Immature natural killer cell (primary cell): ENCODE measurements at places on chromosomes 6 and 20.

DNA sequence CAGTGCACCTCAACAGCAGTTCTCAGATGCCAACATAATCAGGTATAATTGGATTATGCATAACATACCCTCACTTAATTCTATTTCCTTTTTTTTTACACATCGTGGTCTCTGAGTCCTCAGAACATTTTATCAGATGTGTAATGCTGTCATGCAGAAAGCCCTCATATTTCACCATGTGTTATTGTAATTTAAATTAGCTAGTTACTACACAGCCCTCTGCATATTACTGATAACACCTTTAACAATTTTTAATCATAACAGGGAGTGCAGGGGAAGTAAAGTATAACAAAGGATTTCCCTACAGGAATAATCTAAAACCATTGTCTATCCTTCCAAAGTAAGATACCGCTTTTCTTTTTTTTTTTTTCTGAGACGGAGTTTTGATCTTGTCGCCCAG is 91.9 kb upstream of the CCDC28A start:
- no peak for DNase-seq

DNA sequence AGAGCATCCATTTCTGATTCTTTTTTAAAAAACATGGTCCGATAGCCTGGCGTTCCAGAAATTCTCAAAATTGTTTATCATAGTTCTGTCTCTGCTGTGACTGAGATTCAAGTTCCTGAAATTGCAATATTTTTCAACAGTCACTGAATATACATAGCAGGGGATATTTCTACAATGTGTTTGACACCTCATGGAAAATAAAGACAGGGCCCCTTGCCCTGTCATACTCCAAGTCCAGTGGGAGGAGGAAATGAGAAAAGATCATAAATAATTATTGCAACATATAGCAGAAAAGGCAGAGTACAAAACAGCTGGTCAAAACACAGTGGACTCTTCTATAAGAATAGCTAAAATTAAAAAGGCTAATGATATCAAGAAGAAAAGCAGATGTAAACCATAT is 234.8 kb upstream of the SPTLC3 start:
- no peak for DNase-seq

DNA sequence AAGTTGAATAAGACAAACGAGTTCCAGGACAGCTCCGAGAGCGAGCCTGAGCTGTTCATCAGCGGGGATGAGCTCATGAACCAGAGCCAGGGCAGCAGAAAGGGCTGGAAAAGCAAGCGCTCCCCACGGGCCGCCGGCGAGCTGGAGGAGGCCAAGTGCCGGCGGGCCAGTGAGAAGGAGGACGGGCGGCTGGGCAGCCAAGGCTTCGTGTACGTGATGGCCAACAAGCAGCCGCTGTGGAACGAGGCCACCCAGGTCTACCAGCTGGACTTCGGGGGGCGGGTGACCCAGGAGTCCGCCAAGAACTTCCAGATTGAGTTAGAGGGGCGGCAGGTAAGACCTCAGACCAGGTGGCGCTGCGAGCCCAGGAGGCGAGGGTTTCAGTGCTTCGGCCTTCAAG is 56.0 kb upstream of the TMEM181 start:
- DNase-seq: no peak

- no peak for DNase-seq
These were observed 74.7 kb downstream of the FRK start for GRCh38 chr6:115986026-115986425.

DNA sequence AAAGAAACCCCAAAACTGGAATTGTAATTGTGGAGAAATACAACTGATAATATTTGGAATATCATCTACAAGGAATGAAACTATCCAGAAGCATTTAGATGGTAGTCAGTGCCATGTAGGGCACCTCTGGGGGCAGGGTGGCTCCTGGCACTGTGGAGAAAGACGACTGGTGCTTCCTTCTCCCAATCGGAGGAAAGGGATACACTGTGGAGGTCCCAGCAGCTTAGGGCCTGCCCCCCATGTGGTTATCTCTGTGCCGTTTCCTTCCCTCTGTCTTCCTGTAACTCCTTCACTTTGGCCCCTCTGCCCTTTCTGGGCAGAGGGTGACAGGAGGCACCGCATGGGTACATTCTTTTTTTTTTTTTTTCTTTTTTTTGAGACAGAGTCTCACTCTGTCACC is 178.4 kb downstream of the MTHFD1L start:
- DNase-seq: no peak

DNA sequence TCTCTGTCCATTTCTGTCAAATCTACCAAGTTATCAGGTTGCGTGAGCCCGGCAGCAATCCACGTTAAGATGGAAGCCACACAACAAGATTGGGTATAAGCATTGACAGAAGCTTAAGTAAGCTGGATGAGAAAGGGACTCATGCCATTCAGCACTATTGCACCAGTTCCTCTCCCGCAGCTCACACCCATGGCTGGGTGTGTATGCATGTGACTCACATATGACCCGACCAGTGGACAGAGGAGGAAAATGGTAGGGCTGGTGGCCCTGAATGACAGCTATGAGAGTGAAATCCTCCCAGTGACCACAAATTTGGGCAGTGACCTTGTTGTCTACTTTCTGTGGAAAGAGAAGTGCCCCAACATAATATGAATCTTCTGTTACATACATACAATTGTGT is 113.5 kb downstream of the OTOR start:
- DNase-seq: no peak

- DNase-seq: no peak
These were observed 89.4 kb upstream of the EDN1 start for GRCh38 chr6:12200761-12201160.

DNA sequence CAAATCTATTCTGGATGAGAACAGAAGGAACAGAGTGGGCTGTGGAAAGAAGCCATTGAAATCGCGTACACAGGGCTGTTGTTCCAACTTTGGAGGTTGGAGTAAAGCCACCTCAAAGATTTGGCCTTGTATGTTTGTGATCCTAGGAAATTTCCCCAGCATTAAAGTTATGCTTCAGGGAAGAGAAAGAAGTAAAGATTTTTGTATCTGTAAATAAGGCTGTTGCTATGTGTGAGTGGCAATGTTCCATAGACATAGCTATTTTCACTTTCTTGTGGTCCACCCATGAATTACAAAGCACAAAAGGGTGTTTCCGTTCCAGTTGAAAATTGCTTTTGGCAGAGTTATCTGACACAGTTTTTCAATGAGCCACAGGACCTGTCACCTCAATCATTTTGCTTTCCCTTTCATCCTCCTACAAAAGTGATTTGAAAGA is 321.3 kb downstream of the TFAP2B start:
- DNase-seq: no peak

DNA sequence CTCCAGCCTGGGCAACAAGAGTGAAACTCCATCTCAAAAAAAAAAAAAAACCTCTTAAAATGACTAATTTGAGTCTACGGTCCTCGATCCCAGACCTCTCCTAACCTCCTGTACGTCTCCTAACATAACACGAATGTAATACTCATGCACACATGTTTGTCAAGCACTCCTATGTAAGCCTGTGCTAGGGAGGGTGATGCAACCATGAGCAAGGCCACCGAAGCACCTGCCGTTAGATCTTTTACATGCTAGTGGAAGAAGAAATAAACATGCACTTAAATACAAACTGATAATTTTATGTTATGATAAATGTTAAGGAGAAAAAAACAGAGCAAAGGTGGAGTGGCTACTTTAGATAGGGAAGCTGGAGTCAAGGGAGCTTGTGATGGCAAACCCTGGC is 72.3 kb upstream of the BEND3 start:
- DNase-seq: no peak

GRCh38 chr20:37526238-37526838 is 1.3 kb downstream of the BLCAP start:
- DNase-seq: no peak

- DNase-seq: no peak
These were observed 1.1 kb downstream of the ARG1 start for GRCh38 chr6:131574133-131574532.

DNA sequence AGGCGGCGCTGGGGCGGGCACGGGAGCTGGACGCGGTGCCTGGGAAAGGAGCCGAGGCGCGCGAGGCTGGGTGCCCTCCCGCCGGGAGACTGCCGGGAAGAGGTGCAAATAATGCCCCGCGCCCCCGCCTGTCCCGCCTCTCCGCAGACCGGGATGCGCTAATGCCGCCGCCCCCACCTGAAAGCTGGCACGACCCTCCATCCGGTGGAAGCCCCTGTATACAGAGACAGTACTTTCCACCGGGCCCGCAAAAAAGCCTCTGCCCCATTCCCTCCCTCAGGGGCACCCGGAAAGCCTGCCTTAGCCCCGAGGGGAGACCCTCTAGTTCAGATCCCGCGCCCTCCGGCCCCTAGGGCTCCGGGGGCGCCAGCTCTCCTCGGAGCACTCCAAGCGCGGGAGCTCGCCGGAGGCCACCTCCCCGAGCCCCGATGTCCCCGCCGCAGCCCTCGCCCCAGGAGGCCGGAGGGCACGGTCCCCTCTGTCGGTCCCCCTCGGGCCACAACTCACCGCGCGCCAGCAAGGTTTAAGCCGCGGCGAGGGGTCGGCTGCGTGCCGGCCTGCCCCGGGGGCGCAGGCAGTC is 1.2 kb downstream of the GRM4 start:
- no peak for DNase-seq

DNA sequence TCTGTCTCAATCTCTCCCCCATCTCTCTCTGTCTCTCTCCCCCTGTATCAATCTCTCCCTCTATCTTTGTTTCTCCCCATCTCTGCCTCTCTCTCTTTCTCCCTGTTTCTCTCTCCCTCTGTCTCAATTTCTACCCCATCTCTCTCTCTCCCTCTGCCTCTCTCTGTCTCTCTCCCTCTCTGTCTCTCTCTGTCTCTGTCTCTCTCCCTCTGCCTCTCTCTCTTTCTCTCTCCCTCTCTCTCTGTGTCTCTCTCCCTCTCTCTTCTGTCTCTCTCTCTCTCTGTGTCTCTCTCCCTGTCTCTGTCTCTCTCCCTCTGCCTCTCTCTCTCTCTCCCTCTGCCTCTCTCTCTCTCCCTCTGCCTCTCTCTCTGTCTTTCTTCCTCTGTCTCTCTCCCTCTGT is 62.6 kb downstream of the DACT2 start:
- DNase-seq: no peak

GRCh38 chr20:57257701-57258453 is 8.6 kb downstream of the BMP7 start:
- no peak for DNase-seq

- DNase-seq: no peak
These were observed 397.2 kb downstream of the BCKDHB start for GRCh38 chr6:80503660-80504059.

DNA sequence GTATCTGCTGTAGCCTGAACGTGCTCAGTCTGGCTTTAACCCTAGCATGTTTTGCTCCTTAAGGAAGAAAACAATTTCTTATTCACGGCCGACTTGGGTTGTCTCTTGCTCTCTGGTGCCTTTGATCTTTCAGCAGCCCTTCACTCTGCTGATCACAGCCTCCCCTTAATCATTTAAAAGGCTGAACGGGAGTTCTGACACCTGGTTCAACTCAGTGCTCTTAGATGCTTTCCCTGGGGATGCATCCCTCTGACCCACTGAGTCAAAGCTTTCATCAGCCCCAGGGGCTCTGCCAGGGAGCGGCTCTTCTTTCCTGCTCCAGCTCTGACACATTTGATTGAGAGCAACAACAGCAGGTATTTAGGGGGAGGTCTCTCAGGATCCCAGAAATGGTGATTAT is 79.0 kb upstream of the FYN start:
- no peak for DNase-seq

- DNase-seq: no peak
These were observed 50.9 kb downstream of the NEDD9 start for GRCh38 chr6:11181478-11182136.

DNA sequence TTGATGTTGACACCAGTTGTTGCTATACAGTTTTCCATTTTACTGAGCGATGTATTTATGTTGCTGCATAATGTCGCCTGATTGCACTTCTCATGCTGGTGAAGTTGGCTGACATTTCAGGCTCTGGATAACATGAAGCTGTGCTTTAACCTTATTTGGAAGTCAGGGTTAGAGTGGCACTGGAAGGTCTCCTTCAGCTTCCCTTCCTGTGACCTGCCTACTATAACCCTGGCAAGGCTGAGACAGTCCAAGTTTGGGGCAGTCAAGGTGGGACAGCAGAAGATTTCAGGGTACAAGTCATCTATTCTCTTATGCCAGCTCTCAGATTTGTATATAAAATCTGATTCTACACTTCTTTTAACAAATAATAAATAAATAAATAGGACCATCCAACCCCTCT is 127.6 kb downstream of the AIG1 start:
- DNase-seq: no peak
